Hepatocyte (in vitro differentiated cells): ENCODE measurements at places on chromosomes 6 and 20. TPM values are rescaled to one million over a fixed set of nuclear protein-coding genes. Genes with fewer than 3 reads are reported as not detected.

The WFDC2 gene
- 92.1 and 99.1 TPM in 2 replicates for polyA plus RNA-seq

The CASP8AP2 gene
- polyA plus RNA-seq, result 8.6 and 10.3 TPM in 2 replicates

The TMEM244 gene
- polyA plus RNA-seq, result not detected in 2 replicates

The CST4 gene
- polyA plus RNA-seq, result not detected in 2 replicates

The OLIG3 gene
- not detected in 2 replicates for polyA plus RNA-seq

DNA sequence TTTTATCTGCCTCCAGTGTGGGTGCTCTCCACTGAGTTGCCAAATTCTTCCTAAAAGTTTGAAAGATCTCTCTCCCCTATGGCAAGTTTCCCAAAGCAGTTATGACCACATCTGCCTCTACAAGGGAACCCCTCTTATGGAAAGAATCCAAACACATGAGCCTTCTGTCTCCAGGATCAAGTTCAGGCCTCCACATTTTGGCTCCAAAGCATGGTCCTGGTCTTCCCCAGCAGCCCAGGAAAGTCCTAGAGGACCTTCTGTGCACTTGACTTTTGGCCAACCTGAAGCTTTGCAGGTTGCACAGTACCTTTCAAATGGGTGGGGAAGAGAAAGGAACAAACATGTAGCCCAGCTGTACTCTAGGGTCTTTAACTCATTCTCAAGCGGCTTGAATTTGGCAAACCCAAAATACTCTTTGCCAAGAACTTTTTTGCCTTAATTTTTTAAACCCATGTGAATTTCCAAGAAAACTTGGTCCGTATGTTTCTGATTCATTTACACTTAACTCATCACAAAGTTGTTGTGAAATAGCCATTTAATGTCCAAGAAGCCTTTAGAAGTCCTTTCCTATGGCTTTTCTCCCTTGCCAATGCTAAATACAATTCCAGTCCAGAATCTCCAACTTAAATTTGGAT is 240.1 kb upstream of the TBX18 start:
- no peak overlapping the region for H3K27ac ChIP-seq
- H3K27me3 ChIP-seq, result no peaks in the 10 kb centered on the region
- no peaks in the 10 kb centered on the region for H3K4me1 ChIP-seq

GRCh38 chr6:6703699-6704098 is 115.2 kb downstream of the LY86 start:
- H3K36me3 ChIP-seq, result no peaks in the 10 kb centered on the region
- H3K4me1 ChIP-seq, result peaks cover 15% of the 10 kb centered on the region
- DNase-seq, result no peak
- peak overlapping the region; percentile 42 for H3K27ac ChIP-seq

DNA sequence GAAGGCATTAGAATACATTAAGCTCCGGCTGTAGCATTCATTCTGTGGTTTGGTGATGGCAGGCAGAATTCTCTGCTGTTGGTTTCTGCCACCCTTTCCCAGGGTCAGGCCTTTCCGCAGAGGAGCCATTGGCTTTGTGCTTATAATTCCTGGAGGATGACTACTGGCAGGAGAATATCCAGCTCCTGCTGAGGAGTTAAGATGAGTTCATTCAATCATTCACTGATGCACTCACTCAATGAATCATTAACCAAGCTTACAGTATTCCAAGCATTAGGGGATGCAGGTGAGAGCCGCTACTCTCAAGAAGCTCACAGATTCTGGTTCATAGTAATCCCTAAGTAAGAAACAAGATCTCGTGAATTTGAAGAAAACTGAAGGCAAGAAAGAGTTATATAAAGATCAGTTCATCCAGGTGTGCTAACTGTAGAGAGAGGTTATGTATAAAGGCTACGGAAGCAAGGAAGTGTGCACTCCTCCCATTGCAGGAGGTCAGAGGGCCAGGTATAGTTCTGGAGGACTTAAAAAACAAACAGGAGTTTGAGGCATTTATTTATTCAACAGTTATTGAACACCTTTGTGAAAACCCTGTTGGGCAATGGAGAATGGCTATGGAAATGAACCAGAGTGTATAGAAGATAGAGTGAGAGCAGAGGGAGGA is 75.5 kb downstream of the HMGN3 start:
- H3K4me3 ChIP-seq, result no peak overlapping the region
- H3K4me1 ChIP-seq, result peaks cover 6% of the 10 kb centered on the region
- H3K27me3 ChIP-seq, result no peaks in the 10 kb centered on the region
- no peaks in the 10 kb centered on the region for H3K36me3 ChIP-seq
